NCI-H1105 treated with DMSO at 0.1 percent for 48 hours (cell line): ENCODE measurements at places on chromosomes 11 and 22.

DNA sequence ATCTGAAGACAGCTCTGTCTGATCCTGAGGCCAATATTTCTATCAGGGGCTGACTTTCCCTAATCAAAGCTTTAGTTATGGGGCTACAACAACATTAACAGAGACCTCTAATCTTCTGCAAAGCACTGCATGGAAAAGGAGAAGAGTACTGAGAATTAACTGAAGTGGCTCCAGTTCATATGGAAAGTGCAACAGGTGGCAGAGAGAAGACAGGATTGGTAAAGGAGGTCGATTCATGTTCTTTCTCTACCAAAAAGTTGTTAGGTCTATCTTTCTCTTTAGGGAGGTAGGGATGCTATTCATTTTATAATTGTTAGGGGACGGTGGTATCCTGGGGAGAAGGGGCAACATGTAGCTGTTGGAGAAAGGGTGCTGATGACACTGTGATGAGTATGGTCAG is 232.7 kb upstream of the NARS2 start:
- DNase-seq, result no peak

DNA sequence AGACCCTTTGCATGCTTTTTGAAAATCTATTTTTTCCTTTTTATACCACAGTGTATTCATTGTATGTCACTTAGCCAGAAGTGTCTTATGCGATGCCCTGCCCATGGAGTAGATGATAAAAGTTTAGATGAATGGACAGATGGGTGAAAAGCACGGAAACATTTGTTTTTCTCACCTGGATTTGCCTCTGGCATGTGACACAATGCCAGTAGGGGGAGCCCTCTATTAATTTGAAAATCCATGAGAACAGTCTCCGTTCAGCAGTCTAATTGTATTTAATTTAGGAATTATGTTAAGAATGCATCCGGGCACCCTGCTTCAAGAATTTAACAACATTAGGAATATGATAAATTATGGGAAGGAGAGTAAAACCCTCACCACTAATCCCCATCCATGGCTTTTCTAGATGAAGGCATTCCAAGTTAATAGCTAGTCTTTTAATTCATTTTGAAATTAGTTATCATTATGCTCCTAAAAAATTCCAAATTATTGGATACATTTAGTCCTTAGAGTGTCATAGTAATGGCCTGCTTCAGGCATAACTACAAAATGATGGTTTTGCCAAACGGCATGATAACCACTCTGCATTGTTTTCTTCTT is 55.3 kb upstream of the ALKBH3 start:
- peak; percentile 46 for DNase-seq

DNA sequence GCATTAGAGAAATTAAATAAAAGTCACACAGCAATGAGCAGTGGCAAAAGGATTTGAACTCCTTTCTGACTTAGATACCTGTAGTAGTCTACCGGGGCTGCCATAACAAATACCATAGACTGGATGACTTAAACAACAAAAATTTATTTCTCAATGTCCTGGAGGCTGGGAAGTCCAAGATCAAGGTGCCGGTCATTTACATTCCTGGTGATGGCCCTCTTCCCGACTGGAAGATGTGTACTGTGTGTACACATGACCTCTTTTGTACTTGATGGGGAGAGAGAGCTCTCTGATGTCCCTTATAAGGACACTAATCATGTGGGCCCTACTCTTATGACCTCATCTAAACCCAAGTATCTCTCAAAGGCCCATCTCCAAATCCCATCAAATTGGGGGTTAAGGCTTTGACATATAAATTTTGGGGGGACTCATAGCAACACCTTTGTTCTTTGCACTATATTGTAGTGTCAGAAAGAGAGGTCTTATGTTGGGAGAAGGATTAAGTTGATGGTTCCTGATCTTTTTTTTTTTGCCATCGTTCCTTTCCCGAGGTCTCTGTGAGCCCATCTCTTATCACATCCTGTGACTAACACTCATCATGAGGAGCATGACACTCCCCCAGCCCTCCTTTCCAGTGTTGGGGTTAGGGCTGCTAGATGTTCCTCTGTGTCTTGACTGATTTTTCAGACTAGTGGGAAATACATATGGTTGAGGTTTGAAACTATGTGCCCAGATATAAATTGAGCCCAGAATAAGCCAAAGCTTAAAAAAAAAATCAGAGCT is 104.3 kb downstream of the TRAF6 start:
- no peak for DNase-seq

GRCh38 chr22:47197773-47198500 is 435.5 kb downstream of the TBC1D22A start:
- no peak for DNase-seq

- DNase-seq, result no peak
Observed at GRCh38 chr22:17563936-17564391, 666 bp downstream of the SLC25A18 start.

DNA sequence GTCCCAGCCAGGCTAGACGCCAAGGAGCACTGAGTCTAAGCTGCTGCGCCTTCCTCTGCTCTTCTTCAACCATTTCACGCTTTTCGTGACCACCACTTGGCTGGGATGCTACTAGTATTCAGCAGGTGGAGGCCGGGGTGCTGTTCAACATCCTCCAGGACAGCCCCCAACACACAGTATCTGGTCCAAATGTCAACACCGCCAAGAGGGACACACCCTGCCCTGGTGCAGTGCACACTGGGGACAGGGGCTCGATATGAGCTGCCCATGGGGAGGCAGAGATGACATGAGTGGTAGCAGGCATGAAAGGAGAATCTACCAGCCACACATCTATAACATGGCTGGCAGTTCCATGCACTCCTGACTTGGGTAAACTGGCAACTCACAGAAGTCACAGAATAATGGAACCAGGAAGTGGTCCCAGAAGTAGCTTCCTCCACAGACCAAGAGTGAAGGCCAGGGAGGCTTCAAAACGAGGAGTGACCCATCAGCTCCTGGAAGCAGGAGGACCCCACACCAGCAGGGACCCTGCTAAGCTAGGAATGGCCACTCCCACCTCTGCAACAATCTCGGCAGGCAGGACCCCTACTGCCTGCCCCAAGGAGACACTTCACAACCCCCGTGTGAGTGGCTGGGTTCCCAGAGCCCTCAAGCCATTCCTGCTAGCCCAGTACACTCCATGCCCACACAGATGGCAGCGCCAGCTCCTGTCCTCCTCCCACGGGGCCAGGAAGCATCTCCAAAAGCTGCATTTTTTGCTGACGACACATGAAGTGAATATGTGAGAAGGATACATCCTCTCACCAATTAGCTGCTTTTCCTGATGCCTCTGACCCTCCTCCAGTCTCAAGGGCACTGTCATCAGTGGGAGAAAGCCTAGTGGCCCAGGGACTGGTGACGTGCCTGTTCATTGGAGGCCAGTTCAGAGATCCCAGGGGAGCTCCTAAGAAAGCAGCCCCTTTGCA is 78.8 kb downstream of the DGCR2 start:
- no peak for DNase-seq

- no peak for DNase-seq
Observed at GRCh38 chr11:98600103-98600502, 420.6 kb upstream of the CNTN5 start.

- DNase-seq, result no peak
Observed at GRCh38 chr22:34454598-34454997, 534.3 kb upstream of the LARGE1 start.

DNA sequence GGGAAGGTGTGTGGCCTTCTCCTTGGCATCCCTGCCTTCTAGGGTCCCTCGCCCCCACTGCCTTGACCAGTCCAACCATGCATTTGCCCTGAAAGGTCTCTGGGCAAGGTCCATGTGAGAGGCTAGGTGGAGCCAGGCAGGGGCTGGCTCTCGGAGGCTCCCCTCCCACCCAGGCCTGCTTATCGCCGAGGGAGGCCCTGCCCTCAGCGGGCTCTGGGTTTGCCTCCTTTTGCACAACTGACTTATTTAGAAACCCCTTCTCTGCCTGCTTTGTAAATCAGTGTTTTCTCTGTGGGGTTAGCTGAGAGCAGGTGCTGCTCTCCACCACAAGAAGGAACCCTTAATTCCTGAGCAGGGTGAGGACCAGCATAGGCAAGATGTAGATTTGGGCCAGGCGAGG is 47.7 kb downstream of the CD82 start:
- DNase-seq, result no peak

GRCh38 chr11:94184846-94185245 is 56.2 kb downstream of the PANX1 start:
- DNase-seq, result no peak

- no peak for DNase-seq
Observed at GRCh38 chr11:130636722-130637464, 188.4 kb downstream of the ADAMTS15 start.

DNA sequence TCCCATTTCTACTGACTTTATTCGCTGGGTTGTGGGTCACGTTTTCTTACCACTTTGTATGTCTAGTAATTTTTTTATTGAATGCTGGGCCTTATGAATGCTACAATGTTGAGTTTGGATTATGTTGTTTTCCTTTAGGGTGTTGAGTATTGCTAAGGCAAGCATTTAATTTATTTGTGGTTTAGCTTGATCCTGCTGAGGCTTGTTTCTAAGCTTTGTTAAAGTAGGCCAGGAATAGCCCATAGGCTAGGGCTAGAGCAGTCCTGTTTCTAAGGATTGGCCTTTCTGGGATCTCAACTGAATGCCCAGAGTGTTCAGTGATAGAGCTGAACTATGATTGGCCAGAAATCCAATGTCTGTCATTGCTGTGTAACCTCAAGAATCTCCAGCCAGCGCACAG is 56.1 kb upstream of the LDLRAD3 start:
- DNase-seq, result no peak

DNA sequence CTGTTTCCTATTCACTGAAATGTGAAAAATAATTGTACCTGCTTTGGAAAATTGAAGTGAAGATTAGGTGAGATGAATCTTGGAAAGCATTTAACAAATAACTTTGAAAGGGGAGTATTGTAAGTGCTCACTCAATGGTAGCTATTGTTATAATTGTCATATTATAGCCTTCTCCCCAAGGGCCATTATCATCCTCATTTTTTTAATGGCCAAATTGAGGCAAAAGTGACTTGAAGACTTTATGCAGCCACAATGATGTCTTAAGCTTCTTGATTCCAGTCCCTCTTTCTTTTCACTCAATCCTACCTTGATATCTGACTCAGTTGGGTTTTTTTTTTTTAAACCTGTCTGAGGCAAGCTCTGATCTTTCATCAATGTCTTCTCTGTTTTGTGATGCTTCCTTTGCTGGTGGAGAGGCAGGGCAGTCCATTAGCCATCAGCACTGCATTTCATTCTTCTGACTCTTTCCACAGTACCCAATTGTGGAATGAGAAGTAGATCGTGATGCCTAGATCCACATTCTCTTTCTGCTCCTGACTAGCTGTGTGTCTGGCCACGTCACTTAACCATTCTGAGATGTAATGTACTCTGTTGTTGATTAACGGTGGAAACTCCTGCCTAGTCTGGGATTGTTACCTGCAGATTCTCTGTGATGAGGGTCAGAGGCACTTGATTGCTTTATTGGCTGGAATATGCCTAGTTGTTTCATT is 101.4 kb downstream of the DBX1 start:
- DNase-seq, result no peak

DNA sequence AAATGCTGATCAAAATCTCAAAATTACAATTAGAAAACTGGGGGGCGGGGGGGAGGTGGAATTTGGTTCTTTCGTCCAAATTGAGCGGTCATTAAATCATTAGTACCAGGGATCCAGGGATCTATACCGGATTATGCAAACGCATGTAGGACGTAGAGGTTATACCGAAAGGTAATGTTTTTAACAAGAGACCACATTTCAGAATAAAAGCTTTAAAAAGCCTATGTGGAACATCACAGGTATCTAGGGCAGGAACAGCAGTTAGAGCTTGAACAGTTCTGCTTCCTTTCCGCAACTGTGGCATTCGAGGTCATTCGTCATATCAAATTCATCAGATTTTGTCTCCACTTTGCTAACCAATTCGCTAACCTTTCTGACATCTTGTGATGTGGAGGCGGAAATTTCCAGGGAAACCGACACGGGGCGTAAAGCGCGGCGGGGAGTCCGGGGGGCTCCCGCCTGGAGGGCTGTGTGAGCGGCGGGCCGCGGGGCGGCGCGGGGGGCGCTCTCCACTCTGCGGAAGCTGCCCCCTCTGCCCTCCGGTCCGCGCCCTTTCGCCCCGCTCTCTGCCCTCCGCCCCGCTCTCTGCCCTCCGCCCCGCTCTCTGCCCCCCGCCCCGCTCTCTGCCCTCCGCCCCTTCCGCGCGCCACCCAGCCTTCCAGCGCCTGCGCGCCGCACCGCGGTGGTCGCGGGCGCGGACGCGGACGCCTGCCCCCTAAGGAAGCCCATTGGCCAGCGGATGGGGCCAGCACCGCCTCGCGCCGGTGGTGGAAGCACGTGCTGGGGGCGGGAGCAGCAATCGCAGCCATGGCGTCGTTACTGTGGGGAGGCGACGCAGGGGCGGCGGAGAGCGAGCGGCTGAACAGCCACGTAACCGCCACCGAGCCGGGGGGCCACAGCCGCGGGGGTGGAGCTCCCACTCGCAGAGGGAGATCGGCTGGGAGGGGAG is at the start of gene DDX25:
TSS of gene DDX25 (plus strand) at position 798 of the 949 bp plus-strand sequence. CDS start at position 808, 10 bp downstream.
- peak; percentile 42 for DNase-seq

DNA sequence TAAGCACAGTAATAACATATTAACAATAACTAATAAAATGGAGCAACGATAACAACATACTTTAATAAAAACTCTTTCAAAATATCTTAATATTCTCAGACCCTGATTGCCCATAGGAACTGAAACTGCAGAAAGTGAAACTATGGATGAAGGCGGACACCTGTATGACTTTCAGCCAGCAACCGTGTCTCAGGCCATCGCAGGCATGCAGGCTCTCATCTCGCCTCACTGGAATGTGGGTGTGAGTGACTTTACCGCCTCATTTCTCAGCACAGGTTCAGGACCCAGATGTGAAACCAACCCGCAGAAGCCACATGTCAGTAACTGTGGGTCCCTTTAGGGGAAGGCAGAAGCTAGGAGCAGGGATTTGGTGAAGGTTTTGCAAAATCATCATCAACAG is 539.1 kb downstream of the FAM181B start:
- DNase-seq, result no peak

- DNase-seq, result no peak
Observed at GRCh38 chr22:25100948-25101347, 98.7 kb upstream of the CRYBB3 start.

- no peak for DNase-seq
Observed at GRCh38 chr11:9095421-9095820, 4.0 kb upstream of the SCUBE2 start.

- DNase-seq, result no peak
Observed at GRCh38 chr11:28524098-28524497, 415.9 kb downstream of the METTL15 start.

DNA sequence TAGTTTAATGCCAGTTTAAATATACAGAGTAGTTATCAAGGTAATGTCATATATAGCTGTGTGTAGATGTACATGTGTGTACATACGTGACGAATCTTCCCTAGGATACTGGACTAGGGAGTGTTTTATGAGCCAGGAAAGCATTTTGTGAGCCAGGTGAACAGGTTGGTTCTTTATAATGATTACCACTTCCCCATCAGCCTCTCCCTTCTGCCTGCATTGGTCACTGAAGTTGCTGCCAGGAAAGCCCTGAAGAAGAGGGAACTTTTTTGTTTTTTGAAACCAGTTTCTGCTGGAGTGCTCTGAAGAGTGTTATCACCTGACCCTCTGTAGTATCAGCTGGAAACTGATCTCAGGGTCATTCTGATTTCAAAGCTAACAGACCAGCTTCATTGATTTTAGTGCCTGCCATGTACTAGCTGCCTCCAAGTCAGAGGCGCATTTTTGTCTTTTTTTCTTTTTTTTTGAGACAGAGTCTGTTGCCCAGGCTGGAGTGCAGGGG is 14.2 kb upstream of the ST14 start:
- DNase-seq, result no peak

- DNase-seq, result no peak
Observed at GRCh38 chr22:49544286-49544685, 283.4 kb downstream of the BRD1 start.
